ENCODE measurements at places on chromosomes 3 and 15. TPM values are rescaled to one million over a fixed set of nuclear protein-coding genes. Genes with fewer than 3 reads are reported as not detected.

DNA sequence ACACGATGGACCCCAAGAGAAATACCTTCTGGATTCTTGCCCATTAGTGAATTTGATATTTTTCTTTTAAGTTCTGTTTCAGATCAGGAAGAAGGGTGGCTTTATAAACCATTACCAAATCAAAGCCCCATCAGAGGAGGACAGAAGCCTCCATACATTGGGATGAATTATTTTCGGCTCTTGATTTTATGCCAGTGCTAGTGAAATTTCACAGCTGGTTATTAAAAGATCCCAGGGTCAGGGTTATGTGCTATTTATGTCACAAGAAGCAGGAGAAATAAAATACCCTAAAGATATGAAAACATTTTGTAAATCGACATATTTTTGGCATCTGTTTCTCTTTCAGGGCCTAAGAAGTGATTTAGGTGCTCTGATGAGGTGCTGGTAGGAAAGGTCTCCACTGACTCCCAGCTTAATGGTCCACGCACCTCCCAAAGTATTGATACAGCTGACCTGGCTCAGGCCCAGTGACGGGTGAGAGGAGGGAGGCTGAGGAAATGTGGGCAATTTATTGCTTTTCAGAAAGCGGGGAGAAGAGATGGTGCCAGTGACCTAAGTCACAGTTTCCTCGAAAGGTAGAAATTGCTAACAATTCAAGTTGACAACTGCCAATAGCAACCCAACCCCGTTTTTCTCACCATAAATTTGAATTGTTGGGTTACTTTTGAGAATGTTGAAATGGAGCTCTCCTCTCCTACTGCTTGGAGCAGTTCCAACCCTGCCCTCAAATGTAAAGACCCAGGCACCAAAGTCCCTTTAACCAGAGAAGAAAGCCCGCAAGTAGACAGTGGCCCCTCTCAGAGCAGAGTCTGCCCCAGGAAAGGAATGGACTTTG, 315.6 kb upstream of the NR2E3 start:
- H3K36me3 ChIP-seq: no peaks in the 10 kb centered on the region
- H3K4me1 ChIP-seq: no peaks in the 10 kb centered on the region
- no peak overlapping the region for H3K4me3 ChIP-seq
- no peak overlapping the region for H3K27ac ChIP-seq
- DNase-seq: no peak
- peaks cover 4% of the 10 kb centered on the region for H3K27me3 ChIP-seq

DNA sequence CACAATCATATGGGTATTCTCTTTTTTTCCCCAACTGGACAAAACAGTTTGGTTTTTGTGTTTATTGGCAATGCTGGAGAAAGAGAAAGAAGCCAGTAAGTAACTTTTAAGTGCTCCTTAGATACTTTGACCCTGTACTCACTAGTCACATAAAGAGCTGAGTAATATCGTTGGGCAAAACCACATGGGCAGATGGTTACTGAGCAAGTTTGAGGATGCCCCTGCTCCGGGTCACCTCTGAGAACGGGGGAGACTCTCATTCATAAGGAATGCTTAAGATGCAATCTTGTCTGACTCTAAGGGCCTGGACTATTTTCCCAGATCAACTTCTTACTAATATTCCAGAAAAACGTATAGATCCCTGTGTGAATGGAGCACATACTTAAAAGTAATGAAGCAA, 106.4 kb upstream of the SLC2A2 start:
- H3K4me1 ChIP-seq: no peaks in the 10 kb centered on the region
- H3K27me3 ChIP-seq: no peaks in the 10 kb centered on the region
- no peak overlapping the region for H3K27ac ChIP-seq
- no peak for DNase-seq

GRCh38 chr15:23415321-23415865, 31.6 kb downstream of the GOLGA6L2 start:
- no peak overlapping the region for H3K27ac ChIP-seq
- no peak for DNase-seq
- H3K27me3 ChIP-seq: no peaks in the 10 kb centered on the region
- H3K4me1 ChIP-seq: no peaks in the 10 kb centered on the region
- no peak overlapping the region for H3K4me3 ChIP-seq
- H3K36me3 ChIP-seq: no peaks in the 10 kb centered on the region

The MITF gene
- polyA plus RNA-seq: not detected

The PLS1 gene
- 6.2 TPM for polyA plus RNA-seq
